ENCODE measurements at places on chromosomes 4 and X.

DNA sequence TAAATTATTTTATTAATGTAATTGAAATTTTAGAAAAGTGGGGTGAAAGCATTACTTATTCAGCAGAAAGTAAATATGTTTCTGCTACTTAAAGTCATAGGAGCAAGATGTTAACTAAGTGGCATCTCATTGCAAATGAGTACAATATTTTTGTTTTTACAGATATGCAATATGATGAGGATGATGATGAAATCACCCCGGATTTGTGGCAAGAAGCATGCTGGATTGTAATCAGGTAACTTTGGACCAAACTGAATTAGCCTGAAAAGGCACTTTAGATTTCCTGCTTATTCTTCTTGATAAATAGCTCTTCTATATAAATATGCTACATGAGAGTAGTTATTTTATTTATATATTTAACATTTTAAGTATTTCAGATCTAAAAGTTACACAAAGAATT is 7.5 kb downstream of the POLR2B start:
- no peak for DNase-seq

DNA sequence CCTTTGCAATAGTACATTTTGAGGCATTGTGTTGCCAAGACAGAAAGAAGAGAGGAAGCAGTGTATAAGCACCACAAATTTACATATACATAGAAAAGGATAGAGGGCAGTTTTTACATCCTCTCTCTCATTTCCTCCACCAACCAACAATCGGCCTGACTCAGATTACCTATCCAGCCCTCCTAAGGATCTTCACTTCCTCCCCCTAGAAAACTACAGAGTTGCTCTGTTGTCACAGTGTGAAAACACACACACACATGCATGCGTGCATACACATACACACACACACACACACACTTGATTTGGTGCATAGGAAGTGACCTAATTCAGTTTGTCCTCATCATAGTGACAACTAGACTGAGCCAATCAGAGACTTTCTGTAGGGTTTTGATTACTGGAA is 98.8 kb upstream of the SPRY1 start:
- no peak for DNase-seq

DNA sequence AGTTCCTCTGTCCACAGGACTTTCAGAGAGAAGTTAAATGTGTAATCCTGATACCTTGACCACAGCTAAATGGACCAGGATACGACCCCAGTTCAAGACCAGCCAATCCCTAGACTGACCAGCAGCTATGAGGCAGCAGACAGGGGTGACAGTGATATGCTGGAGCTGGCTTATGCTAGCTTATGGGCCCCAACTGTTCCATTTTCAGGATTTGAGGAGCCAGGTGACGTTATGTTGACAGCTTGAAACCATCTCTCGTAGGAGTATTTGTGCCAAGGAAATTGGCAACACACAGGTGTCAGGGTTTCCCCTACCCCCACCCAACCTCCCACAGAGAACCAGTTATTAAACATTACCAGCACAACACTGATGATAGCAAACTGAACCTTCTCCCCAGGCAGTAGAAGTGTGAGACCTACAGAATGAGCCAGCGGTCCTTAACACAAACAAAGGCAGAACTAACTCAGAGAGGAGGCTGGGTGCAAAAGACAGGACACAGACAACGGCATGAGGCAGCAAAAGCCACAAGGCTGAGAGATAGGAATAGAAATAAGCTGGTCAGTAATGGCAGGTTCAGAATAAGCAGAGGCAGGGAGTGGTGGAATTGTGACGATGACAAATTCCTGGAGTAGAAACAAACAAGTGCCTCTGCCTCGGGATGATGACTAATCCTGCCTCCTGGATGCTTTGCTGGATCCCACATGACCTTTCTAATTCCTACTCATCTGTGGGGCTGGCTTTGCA is 85.6 kb upstream of the CPEB2 start:
- peak; percentile 37 for DNase-seq

- DNase-seq = peak; percentile 74
Measured at GRCh38 chr4:2469192-2469984, 482 bp downstream of the RNF4 start.

- no peak for DNase-seq
Measured at GRCh38 chr4:71441186-71442169, 102.7 kb downstream of the SLC4A4 start.

GRCh38 chr4:9765091-9765490 is 16.3 kb upstream of the DRD5 start:
- no peak for DNase-seq
